ENCODE measurements at places on chromosomes 5 and 9.

DNA sequence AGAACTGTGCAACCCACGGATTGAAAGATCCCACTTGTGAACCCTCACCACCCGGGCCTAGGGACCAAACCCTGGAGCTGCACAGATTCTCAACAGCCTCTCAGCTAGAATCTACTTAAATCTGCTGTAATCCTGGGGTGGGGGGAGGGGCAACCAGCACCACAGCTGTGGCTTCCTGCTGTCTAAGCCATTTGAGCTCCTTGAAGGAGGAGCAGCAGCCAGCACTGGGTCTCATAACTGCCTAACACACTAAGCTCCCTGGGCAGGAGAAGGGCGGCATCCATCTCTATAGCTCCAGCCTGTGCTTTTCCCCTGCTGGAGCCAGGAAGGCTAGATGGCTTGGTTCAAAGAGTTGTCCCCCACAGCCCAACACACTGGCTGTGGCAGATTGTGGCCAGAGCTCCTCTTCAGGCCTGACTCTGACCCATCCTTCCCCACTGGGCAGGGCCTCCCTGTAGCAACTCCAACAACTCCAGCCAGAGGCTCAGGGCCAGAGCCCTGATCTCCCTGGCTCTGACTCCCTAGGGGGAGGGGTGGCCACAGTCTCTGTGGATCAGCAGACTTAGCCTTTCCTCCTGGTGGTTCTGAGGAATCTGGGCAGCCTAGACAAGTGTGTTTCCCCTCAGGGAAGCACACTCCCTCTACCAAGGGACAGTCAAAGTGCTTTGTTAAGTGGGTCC is 72.0 kb upstream of the C9orf72 start:
- no peak overlapping the region for H3K27ac ChIP-seq
- H3K27me3 ChIP-seq: peaks cover 7% of the 10 kb centered on the region
- DNase-seq: no peak

- no peak for DNase-seq
- no peaks in the 10 kb centered on the region for H3K4me1 ChIP-seq
- H3K36me3 ChIP-seq: no peaks in the 10 kb centered on the region
- H3K4me3 ChIP-seq: no peak overlapping the region
Measured at GRCh38 chr9:117164512-117164911, 250.3 kb downstream of the ASTN2 start.

DNA sequence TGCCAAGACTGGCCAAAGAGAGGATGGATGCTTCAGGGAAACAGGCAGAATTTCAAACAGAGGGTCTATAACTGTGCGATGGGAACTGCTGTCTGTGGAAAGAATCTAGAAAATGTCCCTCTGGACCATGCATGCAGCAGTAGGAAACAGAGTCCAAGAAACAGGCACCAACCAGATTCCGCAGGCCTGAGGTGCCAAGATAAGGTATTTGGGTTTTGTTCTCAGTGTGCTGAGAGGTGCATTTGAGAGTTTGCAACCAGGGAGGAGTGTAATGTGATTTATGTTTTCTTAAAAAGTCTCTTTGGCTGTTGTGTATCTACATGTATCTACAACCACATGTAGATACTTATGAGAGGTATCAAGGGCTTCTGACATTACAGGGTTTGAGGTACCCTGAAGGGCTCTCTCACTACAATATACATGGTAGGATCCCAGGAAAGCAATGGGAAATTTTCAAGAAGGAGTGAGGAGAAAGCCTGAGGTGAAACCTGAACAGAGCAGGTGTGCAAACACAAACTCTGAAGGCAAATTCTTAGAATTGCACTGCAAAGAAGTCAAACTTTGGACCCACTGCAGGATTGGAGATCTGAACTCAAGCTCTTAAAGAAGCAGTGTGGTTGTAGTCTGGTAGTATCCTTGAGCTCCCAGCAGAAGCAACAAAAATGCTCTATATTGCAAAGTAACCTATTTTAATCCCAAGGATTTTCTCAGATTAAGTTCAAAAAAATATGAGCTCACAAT is 182.8 kb upstream of the NFIL3 start:
- no peak overlapping the region for H3K4me3 ChIP-seq
- DNase-seq: no peak
- H3K36me3 ChIP-seq: no peaks in the 10 kb centered on the region
- H3K4me1 ChIP-seq: no peaks in the 10 kb centered on the region

DNA sequence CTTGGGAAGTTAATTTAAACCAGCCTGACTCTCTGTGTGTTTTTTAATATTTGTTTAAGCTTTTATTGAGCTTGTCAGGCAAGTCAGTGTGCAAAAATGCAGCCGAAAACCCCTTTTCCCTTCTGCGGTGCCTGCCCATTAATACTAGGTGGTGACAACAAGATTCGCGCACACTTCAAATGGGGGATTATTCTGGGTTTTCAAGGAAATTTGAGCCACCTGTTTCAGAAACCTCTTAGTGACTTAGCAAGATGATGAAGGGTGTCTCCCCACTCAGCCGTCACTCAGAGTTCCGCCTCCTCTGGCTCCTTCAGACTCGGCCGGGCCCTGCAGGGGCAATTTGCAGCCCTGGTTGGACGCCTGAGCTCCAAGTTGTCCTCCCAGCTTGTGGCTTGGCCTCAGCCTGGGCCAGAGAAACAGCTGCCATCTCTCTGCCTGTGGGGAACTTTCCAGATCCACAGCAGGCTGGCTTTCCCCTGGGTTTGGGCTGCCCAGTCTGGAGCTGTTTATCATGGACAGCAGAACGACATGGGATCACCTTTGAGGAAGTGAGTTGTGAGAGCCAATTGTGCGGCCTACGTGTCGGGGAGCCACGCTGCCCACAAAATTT is 75.9 kb downstream of the SPRY4 start:
- H3K36me3 ChIP-seq: no peaks in the 10 kb centered on the region
- H3K27me3 ChIP-seq: no peaks in the 10 kb centered on the region
- peaks cover 3% of the 10 kb centered on the region for H3K4me1 ChIP-seq
- no peak overlapping the region for H3K4me3 ChIP-seq

- H3K4me3 ChIP-seq: no peak overlapping the region
- H3K27ac ChIP-seq: no peak overlapping the region
- no peak for DNase-seq
- H3K27me3 ChIP-seq: peaks cover 13% of the 10 kb centered on the region
Measured at GRCh38 chr9:93303806-93304573, 120.1 kb downstream of the WNK2 start.

Measured in immature natural killer cell (primary cell).